Progenitor cell of endocrine pancreas (in vitro differentiated cells): ENCODE measurements at places on chromosomes 1 and 21. TPM values are rescaled to one million over a fixed set of nuclear protein-coding genes. Genes with fewer than 3 reads are reported as not detected.

COL24A1 gene
- total RNA-seq: 1.1 and 1.3 TPM in 2 replicates

- DNase-seq: no peak
These were observed 5.0 kb downstream of the ALPL start for GRCh38 chr1:21514245-21514644.

DNA sequence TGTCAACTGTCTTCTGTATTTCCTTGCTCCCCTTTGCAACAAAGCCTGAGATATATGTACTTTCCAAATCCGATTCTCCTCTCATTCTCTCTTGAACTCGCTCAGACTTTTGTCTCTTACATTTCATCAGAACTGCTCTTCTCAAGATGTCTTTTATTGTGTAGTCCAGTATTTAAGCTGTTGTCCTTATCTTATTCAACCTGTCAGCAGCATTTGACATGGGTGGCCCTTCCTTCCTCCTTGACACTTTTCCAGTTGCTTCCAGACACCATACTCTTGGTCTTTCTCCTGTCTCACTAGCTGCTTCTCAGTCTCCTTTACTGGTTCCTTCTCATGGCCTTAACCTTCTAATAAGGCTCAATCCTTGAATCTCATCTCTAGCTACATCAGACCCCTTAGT is 47.0 kb downstream of the TSNAX start:
- no peak for DNase-seq

GRCh38 chr1:24535021-24535424 is 20.9 kb upstream of the NCMAP start:
- no peak for DNase-seq

GRCh38 chr1:204337583-204337982 is 22.1 kb downstream of the PLEKHA6 start:
- no peak for DNase-seq
